Panc1 (cell line): ENCODE measurements at places on chromosomes 12 and 14.

DNA sequence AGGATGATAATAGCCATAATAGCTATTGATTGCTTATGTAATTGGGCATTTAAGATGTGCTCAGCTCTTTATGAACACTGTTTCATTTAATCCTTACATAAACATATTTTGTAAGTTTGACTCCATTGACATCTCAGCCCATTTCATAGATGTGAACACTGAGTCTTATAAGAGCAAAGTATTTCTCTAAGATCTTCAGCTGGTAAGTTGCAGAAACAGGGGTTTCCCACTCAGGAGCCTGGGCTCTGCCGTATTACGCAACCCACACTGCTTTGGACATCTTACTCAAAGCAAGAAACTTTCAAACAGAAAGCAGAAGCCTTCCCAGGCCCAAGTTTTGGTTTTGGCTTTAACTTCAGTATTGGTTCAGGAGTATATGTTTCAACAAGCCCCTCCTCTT is 705.1 kb downstream of the MED13L start:
- no peak for DNase-seq

DNA sequence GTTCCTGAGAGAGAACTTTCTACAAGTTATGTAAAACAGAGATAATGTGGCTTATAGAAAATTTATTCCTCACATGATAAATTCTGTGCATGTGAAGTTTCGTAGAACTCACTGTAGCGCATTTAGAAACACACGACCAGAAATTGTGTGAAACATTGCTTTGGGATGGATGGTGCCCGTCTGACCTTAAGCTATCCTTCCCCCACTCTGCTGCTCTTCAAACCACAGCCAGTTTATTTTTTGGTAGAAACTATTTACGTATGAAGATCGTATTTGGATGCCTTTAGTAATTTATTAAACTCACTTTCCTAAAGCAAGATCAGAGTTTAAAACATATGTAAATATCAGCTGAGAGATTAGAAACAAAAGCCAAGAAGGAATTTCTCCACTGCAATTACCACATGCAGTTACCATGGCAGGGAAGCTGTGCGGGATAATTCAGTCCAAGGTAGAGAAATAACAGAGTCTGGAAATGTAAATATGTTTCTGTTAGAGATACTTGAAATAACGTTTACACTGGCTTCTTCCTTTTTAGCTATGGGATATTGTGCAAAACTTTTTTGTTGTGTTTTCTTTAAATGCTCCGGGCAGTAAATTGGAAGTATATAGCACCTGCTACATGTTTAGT is 382.7 kb downstream of the RGS6 start:
- no peak for DNase-seq

- DNase-seq: no peak
Observed at GRCh38 chr12:98856897-98857540, 211.9 kb downstream of the APAF1 start.

DNA sequence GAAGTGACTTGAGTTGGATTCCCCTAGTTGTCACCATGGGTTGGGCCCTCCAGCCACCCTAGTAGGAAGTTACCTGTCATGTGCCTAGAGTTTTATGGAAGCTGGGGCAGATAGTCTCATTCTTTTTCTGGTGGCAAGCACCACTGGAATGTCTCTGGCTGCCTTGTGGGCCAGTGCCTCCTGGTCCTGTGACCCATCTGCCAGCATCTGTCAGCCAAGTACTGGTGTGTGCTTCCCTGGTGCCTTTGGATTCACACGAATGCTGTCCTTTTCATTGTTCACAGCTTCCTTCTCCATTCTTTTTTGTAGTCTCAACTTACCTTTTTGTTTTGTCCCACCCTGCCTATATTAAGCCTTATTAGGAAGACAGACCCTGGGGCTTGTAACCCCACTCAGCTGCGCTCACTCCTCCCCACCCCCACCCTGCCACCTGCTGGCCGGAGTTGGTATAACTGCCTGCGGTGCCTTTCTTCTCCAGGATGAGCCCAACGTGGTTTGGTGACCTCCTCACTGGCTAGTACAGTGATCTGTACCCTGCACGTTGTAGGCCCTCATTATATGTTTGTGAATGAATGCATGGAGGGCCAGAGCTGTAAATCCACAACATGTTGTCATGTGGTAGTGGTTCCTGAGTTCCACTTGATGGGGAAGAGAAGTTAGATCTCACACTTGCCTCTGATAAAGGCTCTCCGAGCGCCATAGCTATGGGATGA is 125.7 kb downstream of the TSPAN9 start:
- peak; percentile 20 for DNase-seq

GRCh38 chr12:107610021-107610859 is 75.4 kb upstream of the PWP1 start:
- no peak for DNase-seq

DNA sequence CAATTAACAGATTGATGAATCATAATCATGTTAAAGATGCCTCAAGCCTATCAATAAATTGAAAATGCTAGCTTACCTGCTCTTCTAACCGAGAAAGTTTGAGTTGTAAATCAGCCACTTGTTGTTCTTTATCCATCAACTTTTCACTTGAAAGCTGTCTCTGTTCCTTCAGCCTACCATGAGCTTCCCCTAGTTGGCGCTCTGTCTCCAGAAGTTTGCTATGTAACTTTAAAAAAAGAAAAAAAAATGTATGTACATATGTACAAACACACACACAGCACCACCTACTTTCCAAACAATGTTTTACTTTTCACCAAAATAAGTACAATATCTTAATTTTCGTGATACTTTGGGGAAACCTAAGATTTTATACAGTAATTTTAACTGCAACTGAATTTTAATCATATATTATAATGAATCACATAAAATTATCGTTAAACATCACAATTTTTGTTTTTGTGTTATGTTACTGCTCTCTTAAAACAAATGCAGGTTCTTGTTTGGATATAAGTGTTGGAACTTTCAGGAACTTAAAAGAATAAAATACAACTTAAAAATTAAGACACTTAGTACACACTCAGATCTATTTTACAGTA is 101.2 kb downstream of the EEA1 start:
- peak; percentile 33 for DNase-seq

DNA sequence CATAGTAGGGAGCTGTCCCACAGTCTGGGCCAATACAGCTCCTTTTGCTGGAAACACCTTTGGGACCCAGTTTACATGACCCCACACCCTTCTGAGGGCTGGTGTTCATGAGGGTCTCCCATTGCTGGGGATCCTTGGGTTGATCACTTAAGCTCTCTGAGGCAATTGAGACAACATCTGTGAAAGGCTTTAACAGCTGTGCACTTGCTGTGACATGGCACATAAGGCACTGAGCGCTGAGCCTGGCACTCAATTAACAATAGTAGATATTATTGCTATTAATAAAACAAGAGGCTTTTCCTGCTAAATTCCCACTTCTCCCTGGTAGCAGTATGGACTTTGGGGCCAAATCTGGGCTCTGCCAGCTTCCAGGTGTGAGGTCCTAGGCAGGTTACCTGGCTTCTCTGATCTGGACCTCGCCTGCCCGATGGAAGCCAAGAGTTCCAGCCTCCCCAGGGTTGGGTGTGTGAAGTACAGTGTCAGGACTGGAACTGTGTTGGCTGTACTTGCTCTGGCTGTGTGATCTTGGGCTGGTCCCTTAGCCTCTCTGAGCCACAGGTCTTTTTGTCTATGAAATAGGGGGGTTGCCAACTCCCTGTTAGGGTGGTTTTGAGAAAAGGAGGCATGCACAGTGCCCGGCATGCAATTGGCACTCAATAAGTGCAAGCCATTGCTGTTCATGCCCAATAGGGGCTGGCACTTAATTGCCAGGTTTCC is 3.1 kb downstream of the SH2B3 start:
- DNase-seq: no peak

- DNase-seq: peak; percentile 69
Observed at GRCh38 chr12:65823513-65824375, 539 bp upstream of the HMGA2 start.

DNA sequence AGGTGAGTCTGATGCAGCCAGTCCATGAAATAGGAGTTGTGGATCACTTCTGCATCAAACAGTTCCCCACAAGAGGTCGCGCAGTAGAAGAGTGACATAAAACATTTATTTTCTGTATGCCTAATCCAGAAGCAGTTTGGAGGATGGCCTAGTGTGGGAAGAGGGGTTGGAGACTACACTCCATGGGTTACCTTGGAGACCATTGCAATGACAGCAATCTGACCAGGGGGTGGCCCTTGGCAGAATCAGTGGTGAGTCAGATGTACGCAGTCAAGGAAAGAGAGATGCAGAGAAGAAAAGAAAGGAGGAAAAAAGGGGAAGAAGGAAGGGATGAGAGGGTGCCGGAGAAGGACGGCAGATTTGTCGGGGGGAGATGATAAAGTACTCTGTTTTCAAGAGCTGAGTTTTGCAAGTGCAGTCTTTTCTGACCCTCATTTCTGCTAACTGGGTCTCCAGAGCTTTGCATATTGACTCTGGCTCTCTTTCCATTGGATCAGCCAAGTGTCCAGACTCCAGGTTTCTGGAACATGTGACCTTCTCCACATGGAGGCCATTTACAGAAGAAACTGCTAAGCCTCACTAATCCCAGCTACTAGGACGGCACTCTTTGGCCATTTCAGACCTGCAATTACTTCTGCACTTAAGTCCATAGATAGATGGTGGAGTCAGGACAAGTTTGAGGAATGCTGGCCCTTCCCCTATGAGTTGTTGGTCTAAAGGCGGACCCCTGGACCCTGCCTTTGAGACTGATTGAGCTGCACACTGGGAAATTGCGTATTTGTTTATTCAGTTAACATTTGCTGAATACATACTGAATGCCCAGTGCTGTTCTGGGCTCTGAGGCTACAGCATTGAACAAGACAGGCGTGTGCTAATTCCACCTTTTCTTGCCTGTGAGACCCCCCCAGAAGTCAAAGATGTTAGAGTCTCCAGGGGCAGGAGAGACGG is 424.2 kb downstream of the BCL11B start:
- DNase-seq: no peak

DNA sequence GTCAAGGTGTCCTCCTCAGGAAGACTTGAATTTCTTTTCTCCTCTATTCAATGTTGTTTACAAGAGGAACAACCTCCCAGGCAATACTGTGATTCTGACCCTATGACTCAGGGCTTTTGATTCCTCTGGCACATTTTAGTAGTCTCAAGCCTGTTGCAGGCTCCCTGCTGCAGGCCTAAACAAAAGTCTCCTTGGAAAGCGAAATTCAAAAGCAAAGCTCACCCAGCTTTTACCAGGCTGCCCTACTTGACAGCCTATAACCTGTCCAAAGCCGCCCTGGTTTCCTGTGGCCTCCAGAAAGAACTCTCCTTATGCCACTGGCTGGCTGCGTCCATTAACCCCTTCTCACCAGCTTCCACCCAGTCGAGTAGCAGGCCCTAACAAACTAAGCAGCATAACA is 11.6 kb downstream of the FGD6 start:
- no peak for DNase-seq

- no peak for DNase-seq
Observed at GRCh38 chr12:46702581-46703344, 123.0 kb downstream of the SLC38A4 start.

- no peak for DNase-seq
Observed at GRCh38 chr14:81416981-81417380, 16.9 kb upstream of the STON2 start.

DNA sequence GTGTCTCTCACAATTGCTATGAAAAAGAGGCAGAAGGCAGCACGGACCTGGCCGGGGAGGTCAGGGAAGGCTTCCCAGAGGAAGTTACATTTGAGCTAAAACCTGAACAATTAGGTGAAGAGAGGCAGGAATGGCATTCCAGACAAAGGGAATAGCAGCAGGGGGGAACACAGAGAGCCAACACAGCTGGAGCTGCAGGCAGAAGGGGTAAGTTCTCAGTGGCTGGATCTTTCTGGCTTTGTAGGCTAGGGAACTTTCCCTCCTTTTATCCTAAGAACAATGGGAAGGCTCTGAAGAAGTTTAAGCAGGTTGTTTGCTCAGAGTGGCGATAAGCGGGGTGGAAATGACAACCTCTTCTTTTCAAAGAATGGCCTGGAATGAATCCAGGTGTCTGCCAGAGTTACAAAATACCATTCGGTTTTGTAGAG is 100.0 kb downstream of the PRIMA1 start:
- no peak for DNase-seq

GRCh38 chr12:95701275-95701674 is 89.3 kb downstream of the NTN4 start:
- DNase-seq: no peak

GRCh38 chr14:84228702-84229101 is 1301.2 kb upstream of the FLRT2 start:
- no peak for DNase-seq

GRCh38 chr12:120229487-120230325 is 28.8 kb upstream of the RPLP0 start:
- no peak for DNase-seq

- DNase-seq: no peak
Observed at GRCh38 chr12:117567644-117568216, 206.3 kb upstream of the NOS1 start.

DNA sequence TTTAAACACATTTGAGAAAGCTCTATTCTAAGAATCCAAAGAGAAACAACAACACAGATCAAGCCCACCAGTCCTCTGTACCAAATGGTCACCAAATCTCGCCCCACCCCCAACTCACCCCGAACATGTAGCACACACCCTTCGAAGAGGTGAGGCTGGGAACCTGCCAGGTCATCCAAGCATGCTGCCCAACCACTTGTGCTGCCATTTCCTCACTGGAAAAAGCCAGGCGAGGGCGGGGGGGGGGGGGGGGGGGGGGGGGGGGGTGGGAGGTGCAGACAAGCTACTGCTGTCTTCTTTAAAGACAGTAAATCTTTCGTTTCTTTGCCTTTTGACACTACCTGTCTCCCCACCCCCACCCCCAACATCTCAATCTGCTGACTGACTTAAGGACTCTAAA is 59.9 kb downstream of the SETD3 start:
- no peak for DNase-seq

GRCh38 chr14:103819503-103820307 is 27.7 kb downstream of the PPP1R13B start:
- DNase-seq: no peak
